Hypothalamus (tissue), 51 donors: ENCODE measurements at places on chromosomes 3 and 15.

DNA sequence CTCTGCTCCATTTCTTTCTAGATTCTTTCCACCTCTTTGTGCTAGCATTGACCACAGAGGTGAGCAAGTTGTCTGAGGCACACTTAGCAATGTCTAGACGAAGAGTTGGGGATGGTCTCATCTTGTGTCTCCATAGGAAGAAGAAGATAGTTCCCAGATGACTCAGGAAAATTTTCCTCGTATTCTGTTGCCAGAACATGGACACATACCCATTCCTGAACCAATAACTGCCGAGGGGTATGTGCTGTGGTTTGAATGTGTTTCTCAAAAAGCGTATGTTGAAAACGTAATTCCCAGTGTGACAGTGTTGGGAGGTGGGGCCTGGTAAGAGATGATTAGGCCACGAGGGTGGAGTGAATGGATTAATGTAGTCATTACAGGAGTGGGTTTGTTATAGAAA, 107.5 kb upstream of the GALNT15 start:
- no peak for DNase-seq

DNA sequence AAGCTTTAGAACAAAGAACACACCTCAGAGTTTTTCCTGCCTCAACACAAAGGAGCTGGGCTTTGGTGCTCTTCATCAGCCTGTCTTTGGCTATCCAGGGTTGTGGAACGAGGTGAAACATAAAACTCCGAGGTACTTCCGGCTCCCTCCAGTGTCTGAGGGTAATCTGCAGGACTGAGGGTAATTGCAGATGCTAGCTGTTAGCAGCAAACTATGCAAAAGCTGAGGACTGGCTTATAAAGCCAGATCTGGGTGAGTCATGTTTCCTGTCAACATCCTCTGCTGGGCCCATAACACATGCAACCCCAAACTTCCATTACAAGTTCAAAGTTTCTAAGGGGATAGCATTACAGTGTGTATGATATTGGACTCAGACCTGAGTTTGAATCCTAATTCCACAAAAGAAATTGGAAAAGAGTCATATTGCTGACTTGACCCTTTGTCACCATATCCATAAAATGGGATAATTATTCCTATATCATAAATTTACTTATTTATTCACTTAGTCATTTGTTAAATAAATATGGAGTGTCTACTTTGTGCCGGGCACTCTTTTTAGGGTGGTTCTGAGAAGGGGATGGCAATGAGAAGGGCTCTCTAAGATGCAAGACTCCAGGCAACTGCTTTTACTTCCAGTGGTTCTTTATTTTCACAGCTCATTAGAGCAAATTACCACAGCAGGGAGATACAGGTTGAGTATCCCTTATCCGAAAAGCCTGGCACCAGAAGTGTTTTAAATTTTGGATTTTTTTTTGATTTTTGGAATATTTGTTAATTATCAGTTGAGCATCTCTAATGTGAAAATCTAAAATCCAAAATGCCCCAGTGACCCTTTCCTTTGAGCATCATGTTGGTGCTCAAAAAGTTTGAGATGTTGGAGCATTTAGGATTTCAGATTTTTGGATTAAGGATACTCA, 9.5 kb upstream of the TRIM69 start:
- DNase-seq: no peak

DNA sequence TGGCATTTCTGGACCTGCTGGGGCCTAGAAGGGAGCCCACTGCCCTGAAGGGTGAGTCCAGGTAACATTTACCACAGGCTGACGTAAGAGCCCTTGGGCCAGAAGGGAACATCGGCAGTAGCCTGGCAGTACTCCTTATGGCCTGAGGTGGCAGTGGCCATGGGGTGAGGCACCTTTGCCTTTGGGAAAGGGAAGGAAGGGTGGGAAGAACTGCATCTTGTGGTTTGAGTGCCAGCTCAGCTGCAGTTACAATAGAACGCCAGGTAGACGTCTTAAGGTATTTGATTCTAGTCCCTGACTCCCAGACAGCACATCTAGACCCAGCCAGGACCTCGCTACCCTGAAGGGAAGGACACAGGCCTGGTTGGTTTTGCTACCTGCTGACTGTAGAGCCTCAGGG, 104.9 kb downstream of the SOX14 start:
- no peak for DNase-seq

DNA sequence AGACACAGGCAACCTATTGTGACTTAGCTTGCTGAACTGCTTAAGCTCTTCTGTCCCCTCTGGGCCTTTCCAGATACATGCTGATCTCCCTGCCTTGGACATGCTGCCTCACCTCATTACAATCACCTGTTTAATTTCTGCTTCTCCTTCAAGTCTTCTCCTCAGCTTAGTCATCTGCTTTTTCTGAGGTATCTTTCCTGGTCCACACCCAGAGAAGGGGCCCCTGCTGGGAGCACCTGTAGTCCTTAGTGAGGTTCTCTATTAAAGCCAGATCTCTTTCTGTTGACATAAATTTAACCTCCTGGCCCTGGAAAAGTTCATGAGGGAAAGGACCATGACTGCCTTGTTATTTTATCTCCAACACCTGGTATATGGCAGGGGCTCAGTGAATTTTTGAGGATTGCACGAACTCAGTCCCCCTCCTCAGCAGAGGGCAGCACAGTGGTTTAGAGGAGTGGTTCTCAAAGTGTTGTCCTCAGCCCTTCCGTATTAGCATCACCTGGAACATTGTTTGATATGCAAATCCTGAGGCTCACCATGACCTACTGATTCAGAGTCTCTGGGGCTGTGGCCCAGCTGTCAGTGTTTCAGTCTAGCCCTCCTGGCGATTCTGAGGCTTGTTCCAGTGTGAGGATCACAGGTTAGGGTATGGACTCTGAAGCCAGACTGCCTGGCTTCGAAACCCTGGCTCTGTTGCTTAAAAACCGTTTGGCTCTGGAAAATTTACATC, 12.7 kb downstream of the COL6A6 start:
- DNase-seq: no peak

GRCh38 chr3:59192473-59192872, 142.6 kb upstream of the CFAP20DC start:
- no peak for DNase-seq

DNA sequence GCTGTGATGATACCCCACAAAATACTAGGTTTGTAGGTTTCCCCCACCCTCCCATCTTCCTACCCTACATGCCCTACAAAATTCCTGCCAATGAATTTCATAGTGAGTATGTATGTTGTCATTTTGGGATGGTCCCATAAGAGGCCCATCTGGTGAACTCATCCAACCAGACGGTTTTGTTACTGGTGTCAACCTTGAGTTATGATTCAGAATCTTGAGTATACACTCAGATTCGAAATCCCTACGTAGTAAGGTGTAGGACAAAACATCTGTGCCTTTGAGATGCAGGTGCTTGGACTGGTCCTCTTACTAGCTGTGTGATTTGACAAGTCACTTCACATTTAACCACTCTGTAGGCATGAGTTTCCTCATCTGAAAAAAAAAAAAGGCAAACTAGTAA, 3.6 kb downstream of the SIAH2 start:
- DNase-seq: no peak

DNA sequence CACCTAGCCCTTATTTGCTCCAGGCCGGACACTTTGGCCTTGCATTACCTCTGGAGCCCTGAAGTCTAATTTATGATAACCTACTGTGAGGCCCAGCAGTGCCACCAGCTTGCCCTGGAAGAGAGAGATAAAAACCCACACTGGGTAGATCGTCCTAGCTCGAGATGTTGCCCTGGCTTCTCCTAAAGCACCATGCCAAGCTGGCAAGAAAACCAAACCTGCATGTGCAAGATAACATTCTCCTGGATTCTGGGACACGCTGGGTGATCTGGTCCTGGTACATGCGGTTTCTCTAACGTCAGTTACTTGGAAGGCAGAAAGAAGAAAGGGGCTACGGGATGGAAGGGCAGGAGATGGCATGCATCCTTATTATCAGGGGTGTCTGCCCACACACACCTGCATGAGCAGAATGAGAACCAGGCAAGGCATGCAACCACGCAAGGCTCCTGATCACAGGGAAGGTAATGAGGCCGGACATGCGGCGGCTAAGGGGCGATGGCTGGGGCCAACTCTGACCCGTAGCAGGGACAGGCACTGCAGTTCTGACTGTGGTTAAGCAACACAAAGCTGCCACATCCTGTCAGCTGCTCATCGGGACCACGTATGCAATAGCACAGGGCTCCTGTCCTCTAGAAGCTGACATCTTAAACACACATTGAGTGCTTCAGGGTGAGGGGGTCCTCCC, 73.0 kb downstream of the OXNAD1 start:
- DNase-seq: no peak

GRCh38 chr15:72796515-72797337, 13.2 kb upstream of the ADPGK start:
- no peak for DNase-seq

DNA sequence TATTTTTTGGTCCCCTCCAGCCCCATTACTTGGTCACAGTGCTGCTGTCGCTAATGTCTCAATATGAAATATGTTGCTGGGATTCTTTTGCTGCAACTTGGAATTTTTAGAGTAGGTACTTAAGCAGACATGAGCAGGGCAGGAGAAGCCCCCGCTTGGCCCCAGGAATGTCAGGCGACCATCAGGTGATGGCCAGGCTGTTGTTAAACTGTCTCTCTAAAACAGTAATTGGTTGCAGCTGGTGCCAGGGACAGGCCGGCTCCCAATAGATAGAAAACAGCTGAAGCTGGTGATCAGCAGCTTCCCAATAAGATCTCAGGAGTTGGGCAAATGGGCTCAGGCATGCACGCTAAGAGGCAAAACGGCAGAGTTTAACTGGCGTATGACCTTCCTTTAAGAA, 329.9 kb upstream of the TBL1XR1 start:
- no peak for DNase-seq

- DNase-seq: no peak
These were observed 1.8 kb downstream of the SETD2 start for GRCh38 chr3:47161983-47162696.

DNA sequence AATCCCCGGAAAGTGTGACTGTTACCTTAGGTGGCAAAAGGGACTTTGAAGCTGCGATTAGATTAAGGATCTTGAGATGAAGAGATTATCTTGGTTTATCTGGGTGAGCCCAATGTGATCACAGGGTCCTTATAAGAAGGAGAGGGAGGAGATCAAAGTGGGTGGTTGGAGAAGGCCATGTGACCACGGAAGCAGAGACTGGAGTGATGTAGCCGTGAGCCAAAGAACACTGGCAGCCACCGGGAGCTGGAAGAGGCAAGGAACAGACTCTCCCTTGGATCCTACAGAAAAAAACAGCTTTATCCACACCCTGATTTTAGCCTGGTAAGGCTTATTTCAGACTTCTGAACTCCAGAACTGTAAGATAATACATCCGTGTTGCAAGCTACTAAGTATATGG, 29.9 kb downstream of the CRABP1 start:
- DNase-seq: no peak

GRCh38 chr3:46564190-46565021, 1.7 kb downstream of the LRRC2 start:
- DNase-seq: no peak

GRCh38 chr3:9715136-9715535, 11.5 kb downstream of the CPNE9 start:
- no peak for DNase-seq

DNA sequence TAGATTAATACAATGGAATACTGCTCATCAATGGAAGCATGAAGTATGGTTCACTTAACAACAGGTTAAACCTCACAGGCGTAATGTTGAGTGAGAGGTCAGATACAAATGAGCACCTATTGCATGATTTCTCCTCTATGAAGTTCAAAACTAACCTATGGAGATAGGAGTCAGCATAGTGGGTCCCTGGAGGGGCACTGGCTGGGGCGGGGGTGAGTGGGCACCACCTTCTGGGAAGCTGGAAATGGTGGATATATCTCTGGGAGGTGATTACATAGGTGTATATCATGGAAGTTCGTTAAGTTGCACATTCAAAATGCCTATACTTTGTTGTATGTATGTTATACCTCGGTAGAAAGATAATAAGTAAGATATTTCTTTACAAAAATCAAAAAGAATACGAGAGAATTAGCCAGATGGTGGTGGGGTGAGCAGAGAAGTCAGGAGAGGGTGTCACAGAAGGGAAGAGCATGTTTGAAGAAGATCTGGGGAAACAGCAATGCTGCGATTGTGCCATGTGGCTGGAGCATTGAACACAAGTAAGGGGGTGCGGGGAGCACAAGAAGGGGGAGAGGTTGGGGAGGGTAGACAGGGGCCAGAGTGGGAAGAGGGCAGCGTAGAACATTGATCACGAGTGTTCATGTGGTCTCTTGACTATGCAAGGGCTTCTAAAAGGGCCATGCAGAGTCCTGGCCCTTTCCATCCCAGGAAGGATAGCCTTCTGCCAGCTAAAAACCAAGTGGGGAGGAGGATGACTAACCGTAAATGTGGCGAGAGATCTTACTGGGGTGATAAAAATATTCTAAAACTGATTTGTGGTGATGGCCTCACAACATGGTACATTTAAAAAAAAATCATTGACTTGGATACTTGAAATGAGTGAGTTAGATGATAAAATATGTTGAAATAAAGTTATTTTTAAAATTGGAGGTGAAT, 30.2 kb downstream of the ITGA11 start:
- no peak for DNase-seq

GRCh38 chr3:191549357-191549756, 88.4 kb downstream of the PYDC2 start:
- no peak for DNase-seq

- DNase-seq: no peak
These were observed 10.4 kb downstream of the CFAP92 start for GRCh38 chr3:128983293-128984069.

DNA sequence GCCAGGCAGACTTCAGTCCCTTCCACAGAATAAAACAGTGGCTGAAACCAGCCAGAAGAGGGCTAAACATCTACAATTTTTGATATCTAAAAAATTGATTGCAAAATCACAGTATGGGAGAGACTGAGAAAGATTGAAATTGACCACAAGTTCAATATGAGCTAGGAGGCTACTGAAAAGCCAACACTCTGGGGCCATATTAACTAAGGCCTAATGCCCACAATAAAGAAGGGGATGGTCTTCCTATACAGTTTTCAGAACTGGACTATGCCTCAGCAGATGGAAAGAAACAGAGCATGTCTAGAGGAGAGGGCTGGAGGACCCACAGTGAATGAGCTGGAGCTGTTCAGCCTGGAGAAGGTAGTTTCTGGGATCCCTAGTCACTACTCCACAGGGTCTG, 53.2 kb downstream of the WNT7A start:
- DNase-seq: no peak

GRCh38 chr15:80691575-80691974, 3.5 kb upstream of the ABHD17C start:
- no peak for DNase-seq
